HT1080 (cell line): ENCODE measurements at places on chromosomes 2 and 18.

DNA sequence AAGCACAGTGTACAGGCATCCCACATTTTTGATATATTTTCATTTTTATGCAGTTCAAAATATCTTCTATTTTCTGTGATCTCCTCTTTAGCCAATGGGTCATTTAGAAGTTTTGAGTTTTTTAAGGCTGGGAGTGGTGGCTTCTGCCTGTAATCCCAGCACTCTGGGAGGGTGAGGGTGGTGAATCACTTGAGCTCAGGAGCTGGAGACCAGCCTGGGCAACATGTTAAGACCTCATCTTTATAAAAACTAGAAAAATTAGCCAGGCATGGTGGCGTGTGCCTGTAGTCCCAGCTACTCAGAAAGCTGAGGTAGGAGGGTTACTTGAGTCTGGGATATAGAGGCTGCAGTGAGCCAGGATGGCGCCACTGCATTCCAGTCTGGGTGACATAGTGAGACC is 17.8 kb downstream of the UBR3 start:
- no peak for DNase-seq

DNA sequence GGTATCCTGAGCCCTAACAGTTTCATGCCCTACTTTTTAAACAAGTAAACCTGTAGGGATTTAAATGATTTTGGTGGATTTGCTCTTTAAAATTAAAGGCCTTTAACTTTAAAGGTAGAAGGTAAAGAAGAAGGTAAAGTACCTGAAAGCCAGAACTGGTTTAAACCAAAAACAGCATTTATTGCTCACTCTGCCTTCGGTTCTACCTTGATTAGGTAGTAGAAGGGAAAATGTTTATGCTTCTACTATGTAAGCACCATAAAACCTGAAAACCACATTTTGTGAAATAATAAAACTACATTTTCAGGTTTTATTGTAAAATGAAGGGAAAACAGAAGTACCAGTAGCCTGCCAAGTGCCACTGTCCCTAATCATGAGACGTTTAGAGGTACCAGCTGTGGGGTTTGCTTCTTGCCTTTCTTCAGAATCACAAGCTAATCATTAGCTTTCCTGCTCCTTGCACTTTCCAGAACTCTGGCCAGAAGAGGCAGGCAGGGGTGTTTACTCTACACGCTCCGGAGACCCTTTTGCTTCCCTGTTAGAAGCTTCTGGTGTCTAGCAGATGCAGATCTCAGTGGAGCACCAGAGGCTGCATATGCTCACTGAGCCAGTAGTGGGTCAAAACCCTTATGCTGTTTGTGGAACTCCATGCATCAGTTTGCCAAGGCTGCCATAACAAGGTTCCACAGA is 33.3 kb downstream of the RPIA start:
- DNase-seq, result no peak

DNA sequence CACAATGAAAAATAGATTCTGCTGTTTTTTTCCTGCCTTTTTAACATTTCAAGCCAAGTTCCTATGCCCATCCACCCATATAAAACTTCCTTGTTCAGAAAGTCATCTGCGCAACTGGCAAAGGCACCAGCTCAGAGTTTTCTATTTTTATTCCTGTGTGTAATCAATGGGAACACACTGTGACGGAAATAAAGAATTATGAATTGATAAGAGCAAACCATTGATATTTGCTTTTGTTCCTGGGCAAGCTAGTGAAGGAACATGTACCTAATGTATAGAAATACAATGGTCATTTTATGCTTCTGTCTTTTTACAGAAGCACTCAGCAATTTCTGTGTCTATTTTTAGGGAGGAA is 30.8 kb upstream of the AAK1 start:
- no peak for DNase-seq

- DNase-seq, result peak; percentile 6
Measured at GRCh38 chr2:170087413-170087793, 90.5 kb upstream of the MYO3B start.

DNA sequence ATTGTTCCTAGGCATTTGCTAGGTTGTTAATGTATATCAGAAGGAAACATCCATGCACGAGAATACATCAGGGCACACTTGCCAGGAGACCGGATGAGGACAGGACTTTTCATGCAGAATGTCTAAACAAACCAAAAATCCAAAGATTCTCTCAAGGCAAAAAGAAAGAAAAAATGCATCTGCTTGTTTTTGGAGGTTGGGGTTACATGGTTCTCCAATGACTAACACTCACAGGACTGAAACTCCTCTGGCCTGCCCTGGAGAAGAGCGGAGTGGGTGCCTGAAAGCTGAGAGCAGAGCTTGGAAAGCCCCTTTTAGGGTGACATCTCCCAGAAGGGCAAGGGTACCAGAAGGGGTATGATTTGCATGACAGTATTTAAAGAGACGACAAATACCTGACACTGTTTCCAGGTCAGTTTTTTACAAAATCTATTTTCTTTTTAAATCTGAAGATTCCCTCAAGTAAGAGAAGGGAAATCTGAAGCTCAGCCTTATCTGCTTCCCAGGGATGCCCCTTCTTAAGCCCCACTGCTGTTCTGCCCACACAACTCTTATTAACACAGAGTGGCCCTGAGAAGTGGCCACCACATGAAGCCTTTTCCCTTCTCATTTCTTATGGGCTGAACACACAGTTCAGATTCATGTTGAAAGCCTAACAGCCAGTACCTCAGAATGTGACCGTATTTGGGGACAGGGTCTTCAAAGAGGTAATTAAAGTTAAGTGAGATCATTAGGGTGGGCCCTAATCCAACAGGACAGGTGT is 216.4 kb downstream of the STK39 start:
- DNase-seq, result no peak

DNA sequence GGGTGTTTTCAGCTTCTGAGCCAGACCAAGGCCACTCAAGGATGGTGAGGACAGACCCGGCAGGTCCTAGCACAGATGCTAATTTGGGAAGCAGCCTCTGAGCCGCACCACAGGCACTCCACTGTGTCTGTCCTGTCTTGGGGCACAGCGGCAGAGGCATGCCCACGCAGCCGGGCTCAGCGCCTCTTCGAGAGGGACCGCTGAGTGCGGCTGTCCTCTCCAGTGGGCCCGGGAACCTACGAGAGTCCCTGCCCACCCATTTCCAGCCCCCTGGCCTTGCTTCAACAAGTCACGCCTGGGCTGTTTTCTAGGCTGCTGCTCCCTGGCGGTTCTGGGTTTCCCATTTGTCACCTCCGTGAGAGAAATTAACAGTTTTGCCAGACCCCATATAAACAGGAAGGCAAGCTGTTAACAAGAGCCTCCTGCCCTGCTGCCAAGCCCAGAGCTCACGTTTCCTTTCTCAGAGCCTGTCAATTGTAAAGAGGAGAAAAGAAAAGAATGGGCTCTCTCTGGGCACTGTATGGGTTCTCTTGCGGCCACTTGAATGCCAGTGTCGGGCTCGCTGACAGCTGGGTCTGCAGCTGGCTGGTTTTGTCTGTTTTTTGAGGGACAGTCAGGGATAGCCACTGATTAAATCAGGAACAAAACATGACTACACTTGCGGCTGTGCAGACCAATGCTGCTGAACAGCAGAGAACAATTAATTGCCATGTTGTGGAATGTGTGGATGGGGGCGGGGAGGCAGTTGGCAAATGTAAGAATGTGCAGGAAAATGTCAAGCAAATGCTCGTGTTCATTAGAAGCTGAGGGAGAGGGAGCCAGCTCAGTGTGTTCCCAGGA is 30.6 kb downstream of the TMEM17 start:
- DNase-seq, result no peak

DNA sequence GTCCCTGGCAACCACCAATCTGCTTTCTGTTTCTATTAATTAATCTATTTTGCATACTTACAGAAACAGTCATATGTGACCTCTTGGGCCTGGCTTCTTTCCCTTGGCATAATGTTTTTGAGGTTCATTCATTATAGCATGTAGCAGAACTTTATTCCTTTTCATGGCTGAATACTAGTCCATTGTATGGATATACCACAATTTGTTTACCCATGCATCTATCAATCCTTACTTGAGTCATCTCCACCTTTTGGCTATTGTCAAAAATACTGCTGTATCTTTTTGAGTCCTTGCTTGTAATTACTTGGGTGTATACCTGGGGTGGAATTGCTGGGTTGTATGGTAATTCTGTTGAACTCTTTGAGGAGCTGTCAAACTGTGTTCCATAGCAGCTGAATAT is 126.8 kb downstream of the CTIF start:
- DNase-seq, result no peak

DNA sequence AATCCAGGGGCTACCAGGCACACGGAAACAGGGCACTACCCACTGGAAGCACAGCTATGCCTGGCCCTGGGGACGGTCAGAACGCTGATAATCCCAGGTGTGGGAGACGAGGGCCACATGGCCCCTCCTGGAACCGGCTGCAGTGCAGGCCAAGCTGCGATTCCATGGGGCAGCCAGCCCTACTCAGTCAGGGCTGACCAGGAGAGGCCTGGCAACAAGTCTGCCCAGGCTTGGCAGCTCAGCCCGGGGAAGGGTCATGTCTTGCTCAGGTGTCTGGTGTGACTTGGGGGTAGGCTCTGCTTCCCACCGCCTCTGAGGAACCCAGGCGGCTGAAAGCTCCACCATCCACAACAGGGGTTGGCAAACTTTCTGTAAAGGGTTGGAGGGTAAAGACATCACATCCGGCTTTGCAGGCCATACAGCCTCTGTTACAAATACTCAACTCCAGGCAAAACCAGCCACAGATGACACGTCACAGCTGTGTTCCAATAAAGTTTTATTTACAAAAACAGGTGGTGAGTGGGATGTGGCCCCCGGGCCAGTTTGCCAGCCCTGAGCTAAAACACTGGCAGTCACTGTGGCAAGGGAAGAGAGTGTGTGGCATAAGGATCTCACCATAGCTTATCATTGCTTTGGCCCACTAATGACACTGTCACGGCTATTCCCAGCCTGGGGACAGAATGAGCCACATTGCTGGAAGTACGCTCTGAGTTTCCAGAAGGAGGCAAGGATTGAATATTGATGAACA is 85.2 kb downstream of the NDUFA10 start:
- no peak for DNase-seq

DNA sequence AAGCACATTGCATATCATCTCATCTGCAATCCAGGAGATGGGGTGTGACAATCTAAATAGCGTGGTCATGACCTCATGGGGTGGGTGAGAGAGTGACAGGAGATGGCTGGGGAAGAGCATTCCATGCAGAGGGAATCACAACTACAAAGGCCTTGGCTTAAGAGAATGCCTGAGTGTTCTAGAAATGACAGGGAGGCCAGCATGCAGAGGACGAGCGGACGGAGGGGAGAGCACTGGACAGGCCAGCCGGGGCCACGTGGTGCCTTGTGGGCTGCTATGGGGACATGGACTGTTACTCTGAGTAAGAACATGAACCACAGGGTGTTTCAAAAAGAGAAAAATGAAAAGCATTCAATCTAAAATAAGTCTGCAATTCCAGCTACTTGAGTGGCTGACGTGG is 117.9 kb upstream of the ODC1 start:
- DNase-seq, result no peak

DNA sequence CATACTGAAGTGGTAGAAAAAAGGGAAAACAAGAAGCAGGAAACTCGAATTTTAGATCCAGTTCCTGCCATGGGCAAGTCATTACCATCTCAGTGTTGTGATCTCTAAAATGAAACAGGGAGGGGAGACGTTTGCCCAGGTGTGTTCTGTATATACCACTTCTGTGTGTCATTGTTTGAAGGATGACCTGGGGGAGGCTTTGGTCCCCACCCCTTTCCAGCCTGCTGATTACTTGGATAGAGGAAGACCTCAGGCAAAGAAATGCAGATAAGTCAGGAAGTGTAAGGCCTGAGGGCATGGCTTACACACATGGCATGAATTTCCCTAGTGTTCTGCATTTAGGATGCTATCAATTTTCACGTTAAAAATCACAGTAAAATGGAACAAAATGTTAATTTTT is 205.2 kb upstream of the CXCR4 start:
- DNase-seq, result no peak
